Femur (tissue), 1 donor: ENCODE measurements at places on chromosomes 3 and 15.

GRCh38 chr15:83108266-83109219, 1.1 kb downstream of the TM6SF1 start:
- peak; percentile 73 for DNase-seq

- no peak for DNase-seq
These were observed 237.2 kb downstream of the AGBL1 start for GRCh38 chr15:86316726-86317383.

GRCh38 chr3:51340013-51340829, 44.9 kb upstream of the MANF start:
- DNase-seq = no peak

GRCh38 chr3:104676241-104676640, 690.5 kb upstream of the ALCAM start:
- DNase-seq = no peak

DNA sequence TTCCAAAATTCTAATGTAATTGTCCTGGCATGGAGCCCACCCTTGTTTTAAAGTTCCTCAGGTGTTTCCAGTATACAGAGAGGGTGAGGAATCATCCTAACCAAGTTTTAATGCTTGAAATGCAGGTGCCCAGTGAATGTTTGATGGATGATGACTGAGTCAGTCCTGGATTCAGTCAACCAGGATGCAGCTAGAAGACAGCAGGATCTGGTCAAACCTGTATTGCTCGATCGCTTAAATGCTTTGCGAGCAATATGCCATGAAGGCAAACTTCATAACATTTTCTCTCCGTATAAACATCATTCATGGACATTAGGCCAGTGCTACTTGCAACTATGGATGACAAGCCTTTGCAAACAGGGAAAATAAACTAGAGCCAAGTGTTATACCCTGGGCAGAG, 591.2 kb downstream of the RSL24D1 start:
- DNase-seq = no peak

- DNase-seq = no peak
These were observed 10.0 kb upstream of the MANF start for GRCh38 chr3:51375136-51375535.
